ENCODE measurements at places on chromosomes 16 and 17. TPM values are rescaled to one million over a fixed set of nuclear protein-coding genes. Genes with fewer than 3 reads are reported as not detected.
A peak's percentile ranks its signal among the peaks of the same experiment; 100 is the strongest.

The JMJD8 gene
- total RNA-seq, result 11.4 TPM

DNA sequence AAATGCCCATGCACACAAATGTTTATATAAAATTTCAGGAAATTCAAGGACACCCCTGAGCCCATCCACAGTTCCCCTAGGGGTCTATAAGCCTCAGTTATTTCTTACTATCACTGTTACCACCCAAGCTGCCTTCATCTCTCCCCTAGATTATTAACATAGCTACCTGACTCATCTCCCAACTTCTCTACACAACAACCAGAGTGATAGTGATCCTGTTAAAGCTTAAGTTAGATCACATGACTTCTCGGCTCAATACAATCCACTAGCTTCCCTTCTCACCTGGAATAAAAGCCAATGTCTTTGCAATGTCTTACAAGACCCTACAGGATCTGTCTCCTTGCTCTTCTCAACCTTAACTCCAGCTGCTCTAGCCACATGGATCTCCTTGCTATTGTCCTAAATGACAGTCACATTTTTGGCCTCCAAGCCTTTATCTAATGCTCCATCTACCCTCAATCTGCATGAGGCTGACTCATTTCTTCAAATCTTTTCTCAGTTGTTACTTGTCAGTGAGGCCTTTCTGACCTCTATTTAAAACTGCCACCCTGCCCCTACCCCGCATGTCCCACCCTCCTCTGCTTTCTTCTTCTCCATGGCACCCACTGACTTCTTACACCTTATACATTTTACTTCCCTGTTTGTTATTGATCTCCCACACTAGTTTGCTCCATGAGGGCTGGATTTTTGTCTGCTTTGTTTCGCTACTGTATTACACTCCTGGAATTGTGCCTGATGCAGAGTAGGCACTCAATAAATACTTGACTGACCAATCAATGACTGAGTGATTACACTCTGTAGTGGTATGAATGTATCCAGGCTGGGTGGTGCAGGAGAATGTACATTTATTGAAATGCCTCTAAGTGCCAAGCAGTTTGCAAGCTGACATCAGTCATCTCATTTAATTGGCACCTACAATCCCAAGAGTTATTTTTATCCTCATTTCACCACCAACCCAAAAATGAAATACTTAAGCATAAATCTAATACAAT is 5.2 kb upstream of the LIG3 start:
- no peak for DNase-seq

- DNase-seq, result peak; percentile 53
Observed at GRCh38 chr17:65627891-65628643, 66.6 kb upstream of the AXIN2 start.

DNA sequence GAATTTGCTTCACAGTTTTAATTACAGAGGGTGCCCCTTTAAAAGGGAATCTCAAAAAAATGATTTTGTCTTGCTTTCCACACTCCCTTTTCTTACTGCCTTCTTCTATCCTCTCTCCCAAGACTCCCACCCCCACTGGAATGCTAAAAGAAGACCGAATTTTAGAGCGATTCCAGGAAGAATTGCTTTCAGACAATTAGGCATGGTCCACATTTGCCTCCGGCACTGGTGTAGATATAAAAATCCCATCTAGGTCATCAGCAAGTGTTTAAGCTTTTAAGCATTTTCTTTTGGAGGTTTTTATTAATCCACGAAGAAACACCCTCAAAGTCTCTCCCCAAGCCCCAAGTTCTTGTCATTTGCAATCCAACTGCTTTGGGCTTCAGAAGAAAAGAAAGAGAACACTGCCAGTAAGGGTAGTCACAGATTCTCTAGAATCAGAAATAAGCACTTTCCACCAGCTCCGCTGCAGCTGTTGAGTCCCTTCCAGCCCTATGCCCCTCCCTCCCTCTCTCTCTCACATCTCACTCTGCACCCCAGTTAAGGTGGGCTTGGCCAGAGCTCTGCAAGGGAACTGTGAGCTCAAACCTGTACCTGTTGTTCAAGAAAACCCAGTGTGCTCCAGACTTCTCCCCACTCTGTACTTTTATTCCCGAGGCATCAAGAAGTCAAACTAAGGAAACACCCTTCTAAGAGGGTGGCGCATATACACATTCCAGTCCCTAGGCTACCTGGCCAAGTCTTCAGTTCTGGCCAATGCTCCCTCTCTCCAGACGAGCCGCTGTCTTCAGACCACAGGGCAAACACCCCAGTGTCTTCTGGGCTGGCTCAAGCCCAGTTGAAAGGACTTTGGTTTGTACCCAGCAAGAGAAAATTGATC is 170.2 kb downstream of the RGS9 start:
- DNase-seq, result no peak

The CHST4 gene
- total RNA-seq, result not detected

The USP32 gene
- total RNA-seq, result 52.0 TPM

GRCh38 chr17:78168903-78169793 is 767 bp downstream of the SYNGR2 start:
- peak; percentile 52 for DNase-seq

DNA sequence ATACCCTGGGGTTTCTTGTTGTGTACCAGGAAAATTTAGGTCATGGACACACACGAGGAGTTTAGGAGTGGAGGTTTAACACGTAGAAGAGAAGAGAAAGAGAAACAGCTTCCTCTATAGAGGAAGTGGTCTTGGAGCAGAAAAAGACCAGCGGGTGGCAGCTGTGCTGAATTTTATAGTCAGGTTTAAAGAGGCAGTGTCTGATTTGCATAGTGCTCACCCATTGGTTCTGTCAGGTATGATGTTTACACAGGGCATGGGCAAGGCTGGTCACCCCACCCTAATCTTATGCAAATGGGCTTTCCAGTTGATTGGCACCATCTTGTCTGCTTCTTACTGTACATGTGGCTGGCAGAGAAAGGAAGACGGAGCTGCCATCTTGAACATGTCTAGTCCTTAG is 309.0 kb downstream of the CDH13 start:
- no peak for DNase-seq

DNA sequence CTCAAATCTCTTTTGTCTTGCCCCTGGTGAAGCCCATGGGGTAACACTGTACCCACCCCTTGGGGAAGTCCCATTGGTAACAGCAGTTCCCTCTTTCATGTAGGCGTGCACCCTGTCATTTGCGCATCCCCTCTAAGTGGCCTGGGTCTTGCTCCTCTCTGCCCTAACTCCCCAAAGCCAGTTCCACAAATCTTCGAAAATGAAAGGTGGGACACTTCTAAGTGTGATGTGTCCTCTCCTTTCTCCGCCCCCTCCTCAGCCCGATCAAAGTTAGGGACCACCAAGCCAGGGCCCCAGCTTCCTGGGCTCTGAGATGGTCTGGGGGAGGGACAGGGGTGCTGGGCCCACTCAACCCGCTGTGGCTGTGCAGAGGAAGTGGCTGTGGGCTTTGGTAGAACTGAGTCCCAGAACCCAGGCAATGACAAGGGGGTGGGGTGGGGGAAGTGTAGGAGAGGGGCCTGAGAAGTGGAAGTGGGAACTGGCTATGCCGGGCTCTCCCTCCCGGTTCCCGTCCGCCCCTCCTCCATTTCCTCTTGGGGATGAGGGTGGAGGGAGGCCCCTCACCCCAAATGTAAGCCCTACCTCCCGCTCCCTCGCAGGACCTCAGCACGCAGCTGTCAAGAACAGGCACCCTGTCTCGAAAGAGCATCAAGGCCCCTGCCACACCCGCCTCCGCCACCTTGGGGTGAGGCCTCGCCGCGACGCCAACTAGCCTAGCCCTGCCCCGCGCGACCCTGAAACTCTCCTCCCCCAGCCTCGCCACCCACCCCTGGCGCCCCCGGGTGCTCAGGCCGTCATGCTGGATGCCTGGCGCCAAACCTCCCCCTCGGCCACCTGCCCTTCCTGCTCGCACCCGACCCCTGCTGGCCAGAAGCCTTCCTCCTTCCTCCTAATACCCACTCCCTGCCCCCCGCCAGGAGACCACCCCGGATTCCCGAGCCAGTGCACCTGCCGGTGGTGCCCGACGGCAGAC is 8.7 kb downstream of the ABI3 start:
- no peak for DNase-seq

GRCh38 chr17:74566132-74566753 is 1.1 kb downstream of the CD300H start:
- DNase-seq, result no peak

GRCh38 chr17:40905370-40905769 is 20.3 kb upstream of the KRT20 start:
- no peak for DNase-seq

DNA sequence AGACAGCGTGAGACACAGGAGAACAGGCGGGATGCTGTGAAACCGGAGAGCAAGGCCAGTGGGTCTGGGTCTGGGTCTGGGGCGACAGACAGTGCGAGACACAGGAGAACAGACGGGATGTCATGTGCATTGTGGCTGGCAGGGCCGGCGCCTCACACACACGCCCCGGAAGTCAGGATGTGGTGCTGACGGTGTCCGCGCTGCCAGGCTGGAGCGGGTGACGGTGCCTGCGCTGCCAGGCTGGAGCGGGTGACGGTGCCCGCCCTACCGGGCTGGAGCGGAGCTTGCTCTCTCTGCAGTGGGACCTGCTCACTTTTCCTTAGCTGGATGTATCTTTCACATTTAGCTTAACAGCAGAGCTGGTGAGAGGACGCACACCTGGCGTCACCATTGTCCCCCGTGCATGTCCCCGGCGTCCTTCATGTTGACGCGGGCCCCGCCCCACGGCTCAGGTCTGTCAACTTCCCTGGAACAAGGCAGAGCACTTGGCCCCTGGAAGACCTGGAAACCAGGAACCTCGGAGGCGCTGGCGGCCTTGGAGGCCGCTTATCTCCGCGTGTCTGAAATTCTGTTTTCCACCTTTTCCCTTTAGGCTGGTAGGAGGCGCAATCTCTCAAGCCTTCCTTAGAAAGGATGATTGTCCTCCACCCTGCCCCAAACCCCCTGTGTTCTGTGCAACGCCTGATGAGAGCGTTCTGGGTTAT is 43.0 kb upstream of the ZNF750 start:
- DNase-seq, result no peak

DNA sequence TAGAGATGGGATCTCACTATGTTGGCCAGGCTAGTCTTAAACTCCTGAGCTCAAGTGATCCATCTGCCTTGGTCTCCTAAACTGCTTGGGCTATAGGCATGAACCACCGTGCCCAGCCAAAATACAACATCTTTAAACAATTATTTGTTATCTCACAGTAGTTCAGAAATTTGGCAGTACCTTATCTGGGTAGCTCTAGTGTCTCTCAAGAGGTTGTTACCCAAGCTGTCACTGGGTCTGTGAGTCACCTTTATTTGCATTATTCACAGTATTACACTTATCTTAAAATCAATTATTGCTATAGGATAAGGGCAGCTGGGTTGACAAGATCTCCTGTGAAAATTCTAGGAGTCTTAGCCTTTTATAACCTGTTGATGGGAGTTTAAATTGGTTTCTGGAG is 64.0 kb upstream of the GAS7 start:
- DNase-seq, result no peak

The TEX19 gene
- total RNA-seq, result 0.10 TPM

GRCh38 chr16:27220527-27220926 is 17.2 kb downstream of the KDM8 start:
- no peak for DNase-seq

DNA sequence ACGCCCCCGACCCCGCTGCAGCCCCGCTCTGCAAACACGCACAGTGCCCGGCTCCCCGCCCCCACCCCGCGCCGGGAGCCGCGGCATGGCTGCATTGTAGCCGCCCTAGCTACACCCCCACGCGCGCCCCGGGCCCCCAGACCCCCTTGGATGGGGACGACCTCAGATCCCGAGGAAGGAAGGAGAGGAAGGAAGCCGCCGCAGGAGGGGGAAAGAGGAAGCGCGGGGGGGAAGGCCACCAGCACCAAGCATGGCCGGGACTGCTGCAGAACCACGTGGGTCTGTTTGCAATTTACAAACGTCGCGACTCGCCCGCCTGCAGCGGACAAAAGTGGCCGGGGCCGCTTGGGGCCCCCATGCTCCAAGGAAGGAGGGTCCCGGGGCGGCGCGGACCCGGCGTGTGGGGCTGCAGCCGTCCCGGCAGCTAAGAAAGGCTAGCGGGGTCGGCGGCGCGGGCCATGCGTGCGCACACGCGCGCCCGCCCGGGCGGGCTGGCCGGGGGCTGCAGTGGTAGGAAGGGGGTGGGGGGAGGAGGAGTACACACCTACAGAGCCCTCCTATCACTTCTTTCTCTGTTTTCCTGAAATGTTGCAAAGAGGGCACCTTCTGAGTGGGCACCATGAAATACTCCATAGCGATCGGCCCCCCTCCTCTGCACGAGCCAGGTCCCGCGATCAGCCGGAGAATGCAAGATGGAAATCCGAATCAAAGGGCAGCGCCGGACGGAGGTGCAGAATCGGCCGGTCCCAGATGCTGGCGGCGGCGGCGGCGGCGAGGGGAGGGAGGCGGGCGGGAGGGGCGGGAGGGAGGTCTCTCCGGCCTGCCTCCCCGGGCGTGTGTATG is 488 bp downstream of the TFAP4 start:
- no peak for DNase-seq

The KRTAP3-2 gene
- not detected for total RNA-seq

DNA sequence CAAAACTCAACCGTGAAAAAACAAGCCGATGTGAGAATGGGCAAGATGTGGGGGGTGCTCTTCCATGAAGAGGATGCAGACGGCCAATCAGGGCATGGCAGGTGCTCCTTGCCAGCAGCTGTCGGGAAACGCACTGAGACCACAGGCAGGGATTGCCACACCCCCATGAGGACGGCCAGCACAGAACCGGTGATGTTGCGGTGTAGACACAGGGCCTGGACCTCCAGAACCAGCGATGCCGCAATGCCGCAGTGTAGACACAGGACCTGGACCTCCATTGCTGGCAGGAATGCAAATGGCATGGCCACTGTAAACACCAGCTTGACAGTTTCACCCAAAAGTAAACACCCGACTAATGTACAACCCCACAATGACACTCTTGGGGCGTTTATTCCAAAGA is 164.9 kb downstream of the BANP start:
- no peak for DNase-seq

- no peak for DNase-seq
Observed at GRCh38 chr17:69142175-69142802, 594 bp upstream of the ABCA6 start.

DNA sequence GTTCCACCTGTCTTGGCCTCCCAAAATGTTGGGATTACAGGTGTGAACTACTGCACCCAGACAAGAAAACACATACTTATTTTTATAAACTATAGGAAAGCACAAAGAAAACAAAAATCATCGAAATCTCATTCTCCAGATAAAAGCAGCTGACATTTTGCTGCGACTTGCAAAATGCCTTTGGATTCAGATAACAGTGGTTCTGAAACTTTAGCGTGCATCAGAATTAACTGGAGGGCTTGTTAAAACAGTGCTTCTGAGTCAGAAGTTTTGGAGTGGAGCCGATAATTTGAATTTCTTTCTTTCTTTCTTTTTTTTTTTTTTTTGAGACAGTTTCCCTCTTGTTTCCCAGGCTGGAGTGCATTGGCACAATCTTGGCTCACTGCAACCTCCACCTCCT is 17.7 kb upstream of the GJD3 start:
- no peak for DNase-seq

The TCAP gene
- 0.50 TPM for total RNA-seq

- DNase-seq, result no peak
Observed at GRCh38 chr16:11263737-11264136, 5.4 kb downstream of the TNP2 start.
